ENCODE measurements at places on chromosomes 3 and 15.

GRCh38 chr3:16739541-16740105 lies 134.4 kb upstream of the DAZL start:
- DNase-seq: no peak

GRCh38 chr15:67902579-67903009 lies 62.7 kb upstream of the RNU6-1 start:
- DNase-seq: no peak

DNA sequence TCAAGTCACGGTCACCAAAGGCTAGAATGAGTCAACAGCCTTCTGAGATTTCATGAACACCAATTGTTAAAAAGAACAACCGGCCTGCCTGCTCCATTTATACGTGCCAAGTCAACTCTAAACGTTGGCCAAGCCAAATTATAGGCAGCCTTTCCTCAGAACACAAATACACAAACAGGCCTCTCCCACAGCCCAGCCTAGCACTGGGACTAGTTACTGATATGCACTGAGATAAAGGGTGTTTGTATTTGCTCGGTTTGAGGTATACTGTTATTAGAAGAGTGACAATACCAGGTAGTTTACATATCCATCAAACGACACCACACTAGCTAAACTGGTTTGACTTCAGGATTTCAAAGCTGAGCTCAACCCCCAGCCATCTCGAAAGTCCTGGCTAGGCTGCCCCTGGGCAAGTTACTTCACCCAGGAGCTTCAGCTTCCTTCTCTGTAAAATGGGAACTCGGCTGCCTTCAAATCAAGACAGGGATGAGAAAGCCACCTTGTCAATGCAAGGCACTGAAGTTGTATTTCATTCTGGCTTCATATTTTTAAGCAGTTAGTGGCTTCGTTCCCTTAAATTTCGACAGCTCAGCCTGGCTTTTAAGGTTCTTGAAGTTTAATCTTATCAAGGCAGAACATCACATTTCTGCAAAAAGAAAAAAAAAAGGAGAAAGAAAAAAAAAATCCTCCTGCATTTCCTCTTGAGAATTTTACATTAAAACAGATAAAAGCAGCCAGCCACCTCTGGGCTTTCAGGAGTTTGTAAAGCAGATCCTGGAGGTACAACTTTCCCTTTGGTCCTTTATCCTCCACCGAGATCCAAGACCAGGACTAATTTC lies 4.0 kb downstream of the TLE3 start:
- no peak for DNase-seq

GRCh38 chr3:194757647-194758061 lies 72.0 kb downstream of the FAM43A start:
- no peak for DNase-seq

DNA sequence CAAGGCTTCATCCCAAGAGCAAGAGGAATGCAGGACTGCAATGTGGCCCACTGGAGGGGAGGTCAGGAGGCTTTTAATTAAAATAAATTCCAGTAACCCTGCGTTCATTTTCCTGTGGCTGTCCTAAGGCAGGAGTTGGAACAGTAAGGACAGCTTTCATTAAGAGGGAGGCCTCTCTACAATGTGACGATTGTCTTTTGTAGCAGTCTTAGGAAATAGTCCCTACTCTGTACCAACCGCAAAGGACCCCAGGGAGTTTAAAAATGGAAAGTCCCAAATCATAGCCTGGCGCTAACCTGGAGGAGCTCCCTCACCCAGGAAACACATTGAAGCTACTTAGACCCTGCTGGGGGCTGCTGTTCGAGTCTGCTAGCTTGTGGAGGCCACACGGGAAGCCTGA lies 62.8 kb downstream of the SYNM start:
- DNase-seq: no peak

GRCh38 chr15:83650831-83651230 lies 3.1 kb upstream of the ADAMTSL3 start:
- DNase-seq: no peak

DNA sequence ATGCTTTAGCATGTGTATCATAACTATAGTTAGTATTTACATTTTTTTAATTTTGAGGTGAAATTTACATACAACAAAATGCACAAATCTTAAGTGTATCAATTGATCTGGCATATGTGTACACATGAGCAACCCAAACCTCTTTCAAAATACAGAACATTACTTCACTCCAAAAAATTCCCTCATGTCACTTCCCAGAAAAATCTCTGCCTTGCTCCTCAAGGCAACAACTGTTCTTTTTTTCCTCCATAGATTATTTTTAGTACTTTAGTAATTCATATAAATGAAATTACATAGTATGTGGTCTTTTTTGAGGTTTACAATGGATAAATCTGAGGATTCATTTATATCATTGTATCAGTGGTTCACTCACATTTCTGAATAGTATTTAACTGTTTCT lies 84.9 kb downstream of the TRIM42 start:
- no peak for DNase-seq

GRCh38 chr3:77373619-77374018 lies 333.7 kb downstream of the ROBO2 start:
- DNase-seq: no peak

GRCh38 chr15:101054991-101055390 lies 135.8 kb downstream of the LRRK1 start:
- no peak for DNase-seq

DNA sequence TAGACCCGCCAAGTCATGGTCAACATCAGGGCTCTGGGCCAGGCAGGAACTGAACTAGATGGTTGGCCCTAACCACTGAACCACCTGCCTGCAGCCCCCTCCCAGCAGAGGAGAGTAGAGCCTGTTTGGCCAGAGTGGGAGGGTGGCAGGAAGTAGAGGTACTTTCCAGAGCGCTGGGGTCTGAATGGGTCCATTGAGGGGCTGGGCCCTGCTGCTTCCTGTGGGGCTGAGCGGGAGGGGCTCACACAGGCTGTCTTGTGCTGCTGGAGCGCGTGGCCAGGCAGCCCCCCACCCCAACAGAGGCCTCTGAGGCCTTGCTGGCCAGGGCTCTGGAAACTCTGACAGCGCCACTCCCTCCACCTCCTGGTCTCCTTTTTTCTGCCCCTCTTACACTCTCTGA lies 17.4 kb downstream of the CSPG4 start:
- DNase-seq: no peak

GRCh38 chr15:34776606-34777105 lies 18.7 kb downstream of the ACTC1 start:
- no peak for DNase-seq

DNA sequence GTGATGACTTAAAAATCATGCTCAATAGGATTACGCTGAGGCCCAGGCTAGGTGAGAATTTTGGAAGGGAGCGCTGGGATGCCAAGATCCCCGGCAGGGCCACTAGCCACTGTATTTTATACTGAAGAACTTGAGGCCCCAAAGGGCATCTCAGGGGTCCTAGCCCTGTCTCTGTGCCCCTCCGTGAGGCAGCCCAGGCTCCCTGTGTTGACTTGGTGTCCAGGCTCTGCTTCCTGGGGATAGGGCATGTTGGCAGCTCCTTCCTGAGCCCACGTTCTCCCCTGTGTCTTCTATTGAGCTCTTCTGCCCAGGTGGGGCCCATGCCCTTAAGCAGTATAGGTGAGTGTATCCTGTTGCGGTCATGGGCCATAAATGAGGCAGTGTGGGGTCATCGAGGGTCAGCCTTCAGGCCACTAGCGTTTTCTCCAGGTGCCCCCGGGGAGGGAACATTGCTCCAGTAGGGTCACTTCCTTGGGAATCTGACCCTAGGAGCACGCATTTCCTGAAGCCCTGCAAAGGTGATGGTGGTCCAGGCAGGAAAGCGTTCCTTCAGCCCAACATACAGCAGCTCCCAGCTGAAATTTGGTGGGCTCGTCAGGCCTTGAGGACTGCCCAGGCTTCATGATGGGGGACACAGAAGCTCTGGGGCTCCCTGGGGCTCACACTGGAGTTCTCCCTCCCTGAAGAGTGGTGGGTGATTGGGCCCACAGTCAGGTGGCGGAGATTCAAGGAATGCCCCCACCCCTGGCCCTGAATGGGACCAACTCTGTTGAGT lies 189.4 kb downstream of the UBE3A start:
- no peak for DNase-seq

DNA sequence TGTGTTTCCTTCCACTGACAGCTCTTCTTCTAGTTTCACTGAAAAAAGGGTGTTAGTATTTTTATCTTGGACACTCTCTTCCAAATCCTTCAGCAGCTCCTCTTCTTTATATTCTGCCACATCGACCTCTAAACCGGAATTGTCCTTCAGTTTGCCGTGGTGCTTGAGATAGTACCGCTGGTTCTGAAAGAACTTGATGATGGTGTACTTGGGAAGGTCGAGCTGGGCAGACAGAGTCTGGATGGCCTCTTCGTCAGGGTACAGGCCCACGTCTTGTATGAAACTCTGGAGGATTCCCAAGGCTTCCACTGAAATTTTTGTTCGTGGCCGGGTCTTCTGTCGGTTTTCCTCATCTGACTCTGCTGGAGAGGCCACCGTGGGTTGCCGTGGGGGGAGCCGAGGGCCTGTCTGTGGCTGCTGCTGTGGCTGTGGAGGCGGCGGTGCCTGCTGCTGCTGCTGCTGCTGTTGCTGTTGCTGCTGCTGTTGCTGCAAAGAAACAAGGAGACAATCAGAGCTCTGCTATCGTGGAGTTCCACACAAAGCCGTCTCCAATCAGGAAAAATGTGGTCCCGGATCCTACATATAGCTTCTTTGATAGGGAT lies 75.8 kb downstream of the SATB1 start:
- no peak for DNase-seq

DNA sequence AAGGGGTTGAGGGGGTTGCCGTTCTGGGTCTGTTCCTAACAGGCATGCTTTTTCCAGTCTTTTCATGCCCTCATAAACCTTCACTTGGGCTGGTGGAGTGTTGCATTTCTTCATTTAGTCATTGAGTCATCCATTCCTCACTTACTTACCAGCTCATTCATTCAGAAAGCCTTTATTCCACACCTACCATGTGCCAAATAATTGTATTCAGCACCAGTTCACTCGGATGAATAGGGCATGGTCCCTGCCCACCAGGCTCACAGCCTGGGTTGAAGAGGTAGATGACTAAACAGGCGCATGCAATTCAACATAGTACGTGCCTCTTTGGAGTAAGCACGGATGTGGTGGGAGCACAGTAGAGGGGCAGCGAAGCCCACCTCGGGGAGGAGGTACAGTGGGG lies 35.1 kb upstream of the THSD4 start:
- no peak for DNase-seq

DNA sequence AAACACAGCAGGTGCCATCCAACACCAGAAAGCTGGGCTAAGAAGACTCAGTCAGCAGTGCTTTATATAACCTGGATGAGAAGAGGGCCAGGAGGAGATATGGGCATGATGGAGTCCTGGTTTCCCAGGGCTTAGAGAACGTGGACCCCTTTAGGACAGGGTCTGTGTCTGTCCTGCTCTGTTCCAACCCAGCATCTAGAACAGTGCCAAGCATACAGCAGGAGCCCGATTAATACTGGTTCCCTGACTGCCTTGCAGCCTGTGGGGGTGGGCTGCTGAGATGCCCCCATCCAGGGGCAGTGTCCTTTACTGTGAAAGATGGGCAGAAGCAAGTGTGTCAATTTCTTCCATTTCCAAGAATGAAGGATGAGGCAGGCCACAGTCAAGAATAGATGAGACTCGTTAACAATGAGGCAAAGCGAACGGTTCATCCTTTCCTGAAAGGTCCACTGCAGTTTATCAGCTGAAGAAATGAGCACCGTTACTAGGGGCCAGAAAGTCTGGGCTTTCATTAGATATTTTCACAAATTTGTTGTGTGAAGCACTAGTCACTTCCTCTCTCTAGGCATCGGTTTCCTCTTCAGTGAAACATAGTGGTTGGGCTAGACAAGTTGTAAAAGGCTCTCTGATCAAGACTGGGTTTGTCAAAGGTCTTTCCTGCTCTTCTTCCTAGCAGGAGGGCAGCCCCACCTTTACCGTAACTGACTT lies 72.0 kb upstream of the HERC1 start:
- DNase-seq: no peak

DNA sequence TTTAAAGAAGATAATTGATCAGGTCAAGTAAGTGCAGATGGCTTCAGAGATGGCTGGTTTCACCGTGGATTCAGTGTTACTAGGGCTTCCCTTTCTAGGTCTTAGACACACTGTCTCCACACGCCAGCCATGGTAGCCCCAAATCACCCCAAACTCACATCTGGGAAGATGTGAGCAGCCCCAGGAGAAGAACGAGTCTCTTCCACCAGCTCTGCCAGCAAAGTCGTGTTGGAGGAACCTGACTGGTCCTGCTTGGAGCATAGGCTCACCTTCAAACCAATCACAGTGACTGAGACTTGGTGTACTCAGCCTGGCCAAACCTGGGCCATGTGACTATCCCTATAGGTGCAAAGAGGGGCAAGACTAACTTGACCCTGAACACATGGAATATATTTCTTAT lies 296.7 kb downstream of the RPLP1 start:
- no peak for DNase-seq

DNA sequence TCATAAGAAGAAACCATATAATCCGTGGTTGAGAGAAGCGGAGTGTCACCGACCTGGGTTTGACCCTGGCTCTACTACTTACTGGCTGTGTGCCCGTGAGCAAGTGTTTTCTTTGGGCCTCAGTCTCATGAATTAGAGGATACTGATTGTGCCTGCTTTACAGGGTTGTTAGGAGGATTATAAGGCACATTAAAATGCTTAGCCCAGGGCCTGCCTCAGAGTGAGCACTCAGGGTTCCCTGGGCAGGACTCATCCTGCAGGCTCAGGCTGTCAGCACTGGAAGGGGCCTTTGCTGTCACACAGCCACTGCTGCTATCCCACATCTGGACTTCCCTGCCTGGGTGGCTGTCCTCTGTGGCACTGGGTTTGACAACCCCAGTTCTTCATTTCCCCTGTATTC lies 4.7 kb downstream of the PLA2G4F start:
- DNase-seq: no peak

GRCh38 chr15:40863660-40864270 lies 10.3 kb downstream of the RHOV start:
- DNase-seq: no peak

DNA sequence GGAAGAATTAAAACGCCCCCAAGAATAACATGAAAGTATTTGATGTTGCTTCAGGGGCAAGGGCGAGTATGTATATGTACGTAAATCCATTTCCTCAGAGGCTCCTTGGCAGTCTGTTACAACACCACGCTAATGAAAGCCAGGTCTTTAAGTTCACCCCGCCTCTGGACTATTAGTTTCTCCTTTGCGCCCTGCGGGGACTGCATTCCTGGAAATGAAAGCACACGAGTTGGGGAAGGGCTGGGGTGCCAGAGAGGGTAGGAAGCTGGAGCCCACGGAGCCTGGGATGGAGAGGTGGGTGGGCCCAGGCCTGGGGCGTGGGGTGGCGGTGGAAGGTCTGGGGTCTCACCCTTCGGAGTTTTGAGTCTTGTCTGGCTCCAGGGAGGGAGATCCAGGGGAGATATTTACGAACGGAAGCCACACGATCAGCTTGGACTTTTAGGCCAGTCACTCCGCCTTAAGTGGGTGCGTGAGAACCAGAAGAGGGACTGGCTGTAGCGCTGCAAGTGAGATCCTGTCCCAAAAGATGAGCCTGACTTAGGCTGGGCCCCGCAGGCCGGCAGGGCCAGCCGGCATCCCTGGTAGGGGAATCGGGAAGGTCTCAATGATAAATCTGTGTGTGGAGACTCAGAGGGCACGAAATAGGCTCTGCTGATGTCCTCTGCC lies 1.6 kb upstream of the PLCL2 start:
- DNase-seq: no peak

- no peak for DNase-seq
Measured at GRCh38 chr3:146382386-146382785, 87.0 kb downstream of the PLSCR2 start.
